ENCODE measurements at places on chromosomes 3 and 15. TPM values are rescaled to one million over a fixed set of nuclear protein-coding genes. Genes with fewer than 3 reads are reported as not detected.

GRCh38 chr3:65230261-65231139, 542.7 kb upstream of the ADAMTS9 start:
- DNase-seq, result no peak

- DNase-seq, result no peak
Measured at GRCh38 chr3:99659951-99660350, 21.6 kb downstream of the COL8A1 start.

The GAP43 gene
- total RNA-seq, result 0.42 TPM

GRCh38 chr3:5092018-5092417, 30.1 kb upstream of the ARL8B start:
- no peak for DNase-seq

DNA sequence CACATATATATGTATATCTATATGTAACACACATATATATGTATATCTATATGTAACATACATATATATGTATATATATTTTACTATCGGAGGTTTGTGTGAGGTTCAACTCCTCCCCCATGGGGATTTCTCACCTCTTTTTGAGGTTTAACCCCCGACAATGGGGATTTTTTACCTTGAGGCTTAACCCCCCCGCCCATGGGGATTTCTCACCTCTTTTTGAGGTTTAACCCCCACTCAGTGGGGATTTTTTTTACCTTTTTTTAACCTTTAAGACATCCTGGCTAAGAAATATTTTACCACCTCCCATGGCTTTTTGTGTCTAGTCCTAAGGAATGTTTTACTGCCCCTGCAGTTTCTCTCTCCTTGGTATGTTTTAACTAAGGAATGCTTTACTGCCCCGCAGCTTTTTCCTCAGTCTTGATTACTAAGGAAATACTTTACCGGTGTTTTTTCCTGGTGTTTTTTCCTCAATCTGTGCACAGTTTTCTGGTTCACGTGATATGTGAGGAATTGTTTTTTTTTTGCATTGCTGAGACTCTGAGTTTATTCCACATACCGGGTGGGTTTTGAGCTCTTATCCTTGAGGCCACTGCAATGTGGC, 185.2 kb downstream of the KLF13 start:
- no peak for DNase-seq

DNA sequence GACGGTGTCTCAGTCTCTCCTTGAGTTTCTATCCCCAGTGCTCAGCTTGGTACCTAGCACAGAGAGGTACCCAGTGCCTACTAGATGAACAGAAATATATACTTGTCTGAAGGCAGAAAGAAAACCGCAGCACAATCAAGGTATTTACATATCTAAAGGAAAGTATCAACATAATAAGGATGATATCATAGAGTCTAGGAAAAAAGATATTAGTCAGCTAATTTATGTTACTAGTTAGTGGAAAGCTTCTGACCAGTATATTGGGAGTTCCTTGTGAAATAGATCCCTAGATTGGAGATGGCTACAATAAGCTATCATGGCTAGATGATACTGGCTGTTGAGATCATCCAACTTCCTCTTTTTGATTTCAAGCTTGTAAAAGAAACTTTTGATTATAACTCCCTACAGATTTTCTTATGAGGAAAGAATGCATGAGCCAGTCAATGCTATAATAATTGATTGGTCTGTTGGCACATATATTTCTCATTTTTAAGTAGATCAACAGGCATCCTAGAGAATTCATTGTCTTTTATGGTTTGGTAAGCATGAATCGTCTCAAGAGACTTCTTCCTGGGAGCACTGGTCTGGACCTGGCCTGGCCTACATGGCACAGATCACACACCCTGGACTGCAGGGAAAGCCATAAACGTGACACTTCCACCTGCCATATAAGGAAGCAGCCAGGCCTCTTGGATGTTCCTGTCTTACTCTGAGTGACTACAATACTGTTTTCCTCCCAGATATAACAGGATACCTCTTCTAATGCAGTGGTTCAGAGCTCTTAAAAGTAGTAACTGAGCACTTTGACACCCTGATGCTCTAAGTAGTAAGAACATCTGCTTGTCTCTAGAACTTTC, 60.7 kb downstream of the IMPG2 start:
- no peak for DNase-seq

Data from thymus (tissue), 14 donors.